ENCODE measurements at places on chromosomes 7 and 10.

DNA sequence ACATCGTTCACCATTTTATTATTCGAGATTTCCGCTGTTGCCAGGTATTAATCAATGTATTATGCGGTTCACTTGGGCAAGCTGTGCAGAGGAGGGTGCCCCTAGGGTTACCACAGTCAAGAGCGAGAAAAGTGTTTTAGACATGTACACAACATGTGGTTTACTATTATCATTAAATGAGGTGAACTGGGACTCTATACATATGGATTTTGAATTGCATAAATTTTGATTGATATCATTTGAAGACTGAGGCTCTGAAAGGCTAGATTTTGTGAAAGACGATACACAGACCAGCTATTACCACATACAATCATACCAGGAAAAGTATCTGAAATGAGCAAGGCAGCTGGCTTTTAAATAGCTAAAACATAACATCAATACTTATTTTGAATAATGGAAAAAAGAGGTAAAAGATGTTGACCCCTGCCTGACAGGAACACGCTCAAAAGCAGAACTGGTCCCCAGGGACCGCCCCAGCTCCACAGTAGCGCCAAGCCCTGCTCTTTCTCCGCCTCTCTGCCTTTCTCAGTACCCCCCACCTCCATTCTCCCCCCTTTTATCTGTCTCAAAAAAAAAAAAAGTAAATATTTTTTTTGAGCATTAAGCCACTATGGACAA is 413.4 kb upstream of the MKI67 start:
- DNase-seq = peak; percentile 48

DNA sequence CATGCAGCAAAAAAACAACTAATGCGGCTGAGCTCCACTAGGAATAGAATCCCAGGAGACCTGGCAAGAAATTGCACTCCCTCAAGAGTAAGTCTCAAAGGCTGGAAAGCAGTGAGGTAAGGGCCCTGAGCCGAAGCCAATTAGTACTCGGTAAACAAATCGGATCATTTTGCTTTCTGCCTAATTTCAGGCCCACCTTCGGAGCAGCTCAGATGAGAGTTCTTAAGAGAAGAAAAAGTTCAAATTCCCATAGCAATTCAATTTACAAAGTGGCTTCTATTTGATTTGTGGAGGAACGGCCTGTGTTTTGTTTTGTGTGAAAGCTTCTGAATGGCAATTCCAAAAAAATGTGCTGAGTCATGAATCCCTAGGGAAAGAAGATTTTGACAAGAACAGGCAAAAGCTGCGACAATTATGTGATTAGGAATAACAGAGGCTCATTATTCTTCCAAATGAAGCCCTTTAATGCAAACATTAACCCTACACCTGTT is 60.9 kb downstream of the SLC16A9 start:
- no peak for DNase-seq

- DNase-seq = no peak
Observed at GRCh38 chr7:81284576-81284975, 365.7 kb upstream of the SEMA3C start.

GRCh38 chr7:48042216-48042615 is 6.9 kb downstream of the C7orf57 start:
- DNase-seq = no peak

DNA sequence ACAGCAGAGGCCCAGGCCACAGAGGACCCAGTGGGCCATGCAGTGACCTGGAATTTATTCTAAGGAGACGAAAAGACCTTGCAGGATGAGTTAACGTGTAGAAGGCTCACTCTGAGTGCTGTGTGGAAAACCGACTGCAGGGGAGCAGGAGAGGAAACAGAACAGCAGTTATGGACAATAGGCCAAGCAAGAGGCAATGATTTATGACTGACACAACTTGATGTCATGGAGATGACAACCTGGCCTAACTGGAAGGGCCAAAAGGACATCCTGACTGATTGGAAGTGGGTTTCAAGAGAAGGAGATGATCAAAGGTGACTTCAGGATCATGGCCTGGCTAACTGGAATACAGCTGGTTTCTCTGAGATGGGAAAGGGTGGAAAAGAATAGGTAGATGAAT is 70.2 kb upstream of the RAPGEF5 start:
- DNase-seq = no peak

DNA sequence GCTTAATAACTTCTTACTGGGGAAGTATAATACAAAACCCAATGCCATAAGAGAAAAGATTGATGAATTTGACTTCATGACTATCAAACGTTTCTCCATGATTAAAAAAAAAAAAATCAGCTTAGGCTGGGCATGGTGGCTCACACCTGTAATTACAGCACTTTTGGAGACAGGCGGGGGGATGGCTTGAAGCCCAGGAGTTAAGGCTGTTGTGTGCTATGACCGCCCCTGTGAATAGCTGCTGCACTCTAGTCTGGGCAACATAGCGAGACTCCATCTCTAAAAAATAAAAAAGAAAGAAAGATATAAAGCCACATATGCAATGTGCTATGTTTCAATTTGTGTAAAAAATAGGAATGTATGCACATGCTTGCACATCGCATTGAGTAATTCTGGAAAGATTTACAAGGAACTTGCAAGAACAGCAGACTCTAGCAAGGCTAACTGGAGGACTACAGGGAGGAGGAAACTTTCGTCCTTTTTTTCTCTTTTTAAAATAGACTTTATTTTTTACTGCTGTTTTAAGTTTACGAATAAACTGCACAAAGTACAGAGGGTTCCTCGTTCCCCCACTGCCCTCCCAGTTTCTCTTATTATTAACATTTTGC is 10.3 kb upstream of the RARRES2 start:
- DNase-seq = no peak

- DNase-seq = no peak
Observed at GRCh38 chr7:27873981-27874957, 134.3 kb downstream of the TAX1BP1 start.

DNA sequence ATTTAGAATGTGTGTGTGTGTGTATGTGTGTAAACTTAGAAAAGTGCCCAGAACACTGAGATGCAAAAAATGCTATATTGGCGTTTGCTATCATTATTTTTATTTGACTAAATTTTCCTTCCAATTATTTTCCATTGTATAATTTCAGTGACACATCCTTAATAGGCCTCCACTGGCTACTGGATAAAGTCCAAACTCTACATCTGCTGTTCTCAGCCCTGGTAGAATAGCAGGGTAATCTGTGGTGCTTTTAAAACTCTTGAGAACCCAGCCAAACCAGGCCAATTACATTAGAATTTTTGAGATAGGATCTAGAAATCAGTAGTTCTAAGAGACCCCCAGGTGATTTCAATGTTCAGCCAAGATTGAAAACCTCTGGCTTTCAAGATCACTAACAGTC is 66.4 kb downstream of the ZNF503 start:
- peak; percentile 39 for DNase-seq

DNA sequence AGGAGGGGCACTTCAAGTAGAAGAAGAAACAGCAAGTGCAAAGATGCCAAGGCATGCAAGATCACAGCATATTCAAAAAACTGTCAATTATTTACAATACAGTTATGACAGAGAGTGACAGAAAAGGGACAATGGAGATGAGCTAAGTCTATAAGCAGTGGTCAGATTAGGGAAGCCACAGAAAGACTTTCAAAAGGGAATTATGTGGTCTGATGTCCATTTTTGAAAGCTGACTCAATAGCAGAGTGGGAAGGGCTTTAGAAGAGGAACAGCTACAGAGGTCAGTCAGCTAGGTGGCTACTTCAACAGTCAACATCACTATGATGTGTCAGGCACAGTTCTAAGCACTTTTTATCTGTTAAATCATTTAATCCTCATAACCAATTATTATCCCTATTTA is 45.2 kb upstream of the SPOCK2 start:
- DNase-seq = no peak

GRCh38 chr7:7834761-7835160 is 116.4 kb upstream of the RPA3 start:
- no peak for DNase-seq

DNA sequence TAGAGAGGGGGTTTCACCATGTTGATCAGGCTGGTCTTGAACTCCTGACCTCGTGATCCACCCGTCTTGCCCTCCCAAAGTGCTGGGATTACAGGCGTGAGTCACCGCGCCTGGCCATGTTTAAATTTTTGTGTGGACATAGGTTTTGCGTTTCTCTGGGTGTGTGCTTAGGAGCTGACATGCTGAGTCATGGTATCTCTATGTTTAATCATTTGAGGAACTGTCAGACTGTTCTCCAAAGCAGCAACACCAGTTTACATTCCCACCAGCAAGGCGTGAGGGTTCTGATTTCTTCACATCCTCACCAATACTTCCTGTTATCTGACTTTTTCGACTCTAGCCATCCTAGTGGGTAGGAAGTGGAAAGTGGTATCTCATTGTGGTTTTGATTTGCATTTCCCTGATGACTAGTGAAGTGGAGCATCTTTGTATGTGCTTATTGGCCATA is 153.7 kb downstream of the DNAJB6 start:
- peak; percentile 5 for DNase-seq

GRCh38 chr7:138902161-138902560 is 79.0 kb downstream of the KIAA1549 start:
- DNase-seq = no peak

GRCh38 chr7:33981226-33981625 is 75.9 kb downstream of the BMPER start:
- DNase-seq = no peak

GRCh38 chr10:128398118-128398517 is 271.9 kb upstream of the MKI67 start:
- DNase-seq = no peak

- DNase-seq = no peak
Observed at GRCh38 chr10:2856598-2856997, 210.8 kb upstream of the PFKP start.

GRCh38 chr7:102943423-102944169 is 30.8 kb downstream of the LRRC17 start:
- no peak for DNase-seq

DNA sequence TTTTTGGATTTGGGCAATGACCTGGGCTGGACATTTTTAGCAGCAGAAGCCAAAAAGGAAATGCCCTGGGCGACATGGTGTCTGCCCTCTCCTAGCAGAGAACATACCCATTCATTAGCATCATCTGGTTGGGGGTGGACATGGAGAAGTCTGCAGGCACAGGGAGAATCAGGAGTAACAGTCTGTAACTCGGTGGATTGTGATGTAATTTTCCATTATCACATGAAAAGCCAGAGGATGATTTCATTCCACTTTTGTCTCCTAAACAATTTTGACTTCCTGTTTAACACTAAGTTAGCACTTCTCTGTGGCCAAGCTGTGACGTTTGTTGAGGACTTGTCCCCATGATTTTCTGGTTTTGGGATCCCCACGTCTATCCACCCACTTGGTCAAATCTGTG is 153.8 kb upstream of the HABP2 start:
- no peak for DNase-seq

DNA sequence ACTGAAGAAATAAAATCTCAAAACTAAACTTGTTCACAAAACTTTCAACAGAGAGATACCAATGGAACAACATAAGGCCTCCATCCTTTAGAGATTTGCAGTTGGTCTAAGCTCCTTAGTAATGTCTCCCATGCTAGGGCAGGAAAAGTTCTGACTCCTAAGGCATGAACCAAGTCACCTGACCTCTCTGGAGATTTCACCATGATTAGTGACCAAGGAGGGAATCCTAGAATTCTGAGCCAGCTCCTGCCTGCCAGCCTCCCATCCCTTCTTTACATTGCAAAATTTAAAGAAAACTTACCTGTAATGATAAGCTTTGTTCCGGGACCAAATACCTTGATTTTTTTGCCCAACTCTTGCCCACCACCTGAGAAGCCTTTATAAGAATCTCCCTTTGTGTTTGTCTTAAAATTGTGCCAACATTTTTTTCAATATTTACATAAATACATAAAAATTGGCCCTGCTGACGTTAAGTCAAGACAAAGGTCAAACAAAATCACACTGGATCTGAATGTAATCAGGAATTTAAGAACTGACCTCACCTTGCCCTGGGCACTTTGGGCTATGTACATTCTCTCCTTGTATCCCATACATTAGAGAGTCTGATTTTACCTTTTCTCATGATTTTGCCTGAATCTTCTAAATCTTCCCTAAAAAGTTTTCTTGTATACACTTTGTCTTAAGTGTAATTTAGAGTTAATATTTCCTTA is at the start of gene TARP:
Gene TARP, minus strand, starts transcription at position 351 of the 710 bp plus-strand sequence.
- no peak for DNase-seq

- no peak for DNase-seq
Observed at GRCh38 chr7:30310674-30311362, 26.4 kb downstream of the ZNRF2 start.

GRCh38 chr10:113261161-113261560 is 291.7 kb upstream of the HABP2 start:
- DNase-seq = no peak

DNA sequence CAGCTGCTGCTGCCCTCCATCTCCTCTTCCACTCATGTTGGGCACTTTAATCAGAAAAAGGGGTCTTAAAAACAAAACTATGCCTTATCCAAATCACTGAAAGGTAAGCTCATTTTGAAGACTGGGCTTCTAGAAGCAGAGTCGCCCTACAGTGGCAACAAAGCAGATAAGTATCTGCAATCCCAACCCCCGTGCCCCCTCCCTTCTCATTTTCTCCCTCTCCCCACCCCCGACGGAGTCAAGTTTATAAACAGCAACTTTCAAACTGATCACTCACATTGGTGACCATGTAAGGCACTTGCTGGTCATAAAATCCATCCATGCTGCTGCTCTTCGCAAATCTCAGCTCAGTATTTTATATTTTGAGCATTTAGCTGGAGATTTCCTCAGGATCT is 738 bp downstream of the ETV1 start:
- DNase-seq = no peak

- no peak for DNase-seq
Observed at GRCh38 chr7:152341914-152342236, 93.9 kb downstream of the KMT2C start.

GRCh38 chr7:109996927-109997326 is 1094.0 kb upstream of the LRRN3 start:
- DNase-seq = no peak

DNA sequence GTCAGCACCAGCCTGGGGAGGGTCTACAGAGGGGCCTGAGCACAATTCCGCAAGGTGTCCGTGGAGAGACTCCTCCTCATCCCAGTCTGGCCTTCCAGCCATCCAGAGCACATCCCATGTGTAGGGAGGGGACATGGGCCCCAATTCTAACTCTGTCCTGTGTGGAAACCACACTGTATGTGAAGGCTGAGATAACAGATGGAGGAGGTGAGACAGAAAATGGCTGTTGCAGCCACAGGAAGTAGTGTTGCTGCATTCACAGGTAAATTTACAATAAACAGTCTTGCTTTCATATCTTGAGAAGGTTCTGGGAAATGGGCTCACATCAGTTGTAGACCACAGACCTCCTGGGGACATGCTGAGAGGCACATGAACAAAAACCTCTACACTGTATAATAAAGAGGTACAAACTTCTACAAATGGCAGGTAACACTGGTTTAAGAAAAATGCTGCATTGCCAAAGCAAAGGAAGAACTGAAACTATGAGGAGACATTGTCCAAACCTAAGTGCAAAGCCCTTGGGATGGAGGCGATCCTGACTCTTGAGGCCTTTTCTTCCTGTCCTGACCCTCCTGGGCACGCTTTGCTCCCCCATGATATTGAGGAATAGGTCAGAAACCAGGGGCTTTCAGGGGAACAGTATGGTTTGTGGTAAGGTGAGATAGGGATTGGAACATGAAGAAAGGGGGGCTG is 21.6 kb upstream of the GIMAP2 start:
- DNase-seq = no peak
